ENCODE measurements at places on chromosomes 7 and 10. TPM values are rescaled to one million over a fixed set of nuclear protein-coding genes. Genes with fewer than 3 reads are reported as not detected.

Gene CLCN1
- total RNA-seq = 1.2 TPM

Gene GNGT1
- not detected for total RNA-seq

GRCh38 chr7:24756545-24757352 is 515 bp downstream of the GSDME start:
- DNase-seq = peak; percentile 13

- DNase-seq = no peak
These were observed 934 bp downstream of the PRTFDC1 start for GRCh38 chr10:24951201-24952142.

DNA sequence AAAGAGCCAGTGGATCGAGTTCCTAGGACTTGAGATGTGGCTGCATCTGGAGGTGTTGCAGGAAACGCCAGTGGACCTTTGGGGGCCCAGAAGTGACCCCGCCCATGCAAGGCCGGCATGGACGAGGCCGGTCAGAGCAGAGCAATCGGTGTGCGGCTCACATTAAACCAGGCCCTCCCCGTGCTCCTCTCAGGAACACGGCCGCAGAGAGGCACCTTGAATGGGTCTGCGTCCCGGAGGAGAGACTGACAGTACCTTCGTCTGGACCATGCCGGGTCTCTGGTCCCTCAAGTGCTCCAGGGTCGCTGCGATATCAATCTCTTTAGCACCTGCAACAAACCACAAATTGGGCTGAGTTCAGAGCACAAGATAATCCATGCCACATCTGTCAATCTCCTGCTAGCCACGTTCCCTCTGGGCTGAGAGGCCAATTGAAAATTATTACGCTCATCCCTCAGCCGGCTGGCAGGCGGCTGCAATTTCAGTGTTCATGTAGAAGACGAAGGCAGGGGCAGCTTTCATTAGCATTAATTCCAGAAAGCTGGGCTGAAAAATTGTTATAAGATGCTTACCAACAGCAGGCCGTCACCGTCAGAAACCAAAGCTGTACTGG is 212.0 kb downstream of the DNAJB6 start:
- no peak for DNase-seq

Gene AKR1D1
- total RNA-seq = 0.37 TPM

Data from mucosa of gallbladder (tissue), 1 donor.